ENCODE measurements at places on chromosomes 7 and 10.

DNA sequence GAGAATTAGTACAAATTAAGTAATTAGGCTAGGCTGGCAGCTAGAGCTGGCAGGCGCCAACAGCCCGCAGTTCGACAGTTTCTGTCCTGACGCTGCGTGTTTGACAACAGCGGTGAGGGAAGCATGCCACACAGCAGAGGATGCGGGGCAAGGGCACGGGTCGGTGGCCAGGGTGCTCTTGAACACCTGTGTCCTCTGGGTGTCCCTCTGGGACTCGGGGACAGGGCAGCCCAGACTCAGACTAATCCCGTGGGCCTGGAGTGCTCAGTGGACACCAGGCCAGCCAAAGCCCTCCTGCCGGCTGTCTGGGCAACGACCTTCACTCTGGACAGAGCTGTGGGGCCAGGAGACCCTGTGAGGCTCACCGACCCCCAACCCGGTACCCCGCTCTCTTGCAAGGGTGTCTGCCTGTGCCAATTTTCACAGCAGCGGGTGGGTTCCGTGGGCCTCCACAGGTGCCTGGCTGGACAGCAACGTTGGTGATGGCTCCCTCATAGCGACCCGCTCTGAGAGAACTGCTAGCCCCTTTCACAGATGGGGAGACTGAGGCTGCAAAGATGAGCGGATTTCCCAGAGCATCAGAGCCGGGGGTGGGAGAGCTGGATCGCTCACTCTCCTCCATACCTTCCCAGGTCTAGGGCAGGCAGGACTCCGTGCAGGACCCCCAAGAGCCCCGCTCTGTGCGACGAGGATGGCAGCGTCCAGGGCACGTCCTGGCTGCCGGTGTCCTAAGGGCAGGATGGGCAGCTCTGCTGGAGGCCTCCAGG is 48.5 kb downstream of the FOXL3 start:
- no peak for DNase-seq

DNA sequence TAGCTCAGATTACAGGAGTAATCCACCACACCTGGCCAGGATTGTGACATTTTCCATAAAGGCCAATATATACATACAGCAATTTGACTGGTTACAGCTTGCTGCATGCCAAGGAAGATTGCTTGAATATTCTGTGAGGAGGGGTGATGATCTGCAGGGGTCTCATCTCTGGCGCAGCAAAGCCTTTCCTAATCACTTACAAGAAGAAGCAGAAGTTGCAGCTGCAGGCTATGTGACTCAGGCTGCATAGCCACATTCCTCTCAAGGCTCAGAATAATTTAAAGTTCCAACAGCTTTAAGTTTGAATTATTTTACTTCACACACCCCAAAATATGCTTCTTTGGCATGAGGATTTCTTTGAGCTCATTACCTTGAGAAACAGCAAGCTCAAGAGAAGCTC is 11.4 kb upstream of the RASGEF1A start:
- DNase-seq: no peak

GRCh38 chr10:47190301-47190700 is 109.7 kb upstream of the GDF10 start:
- DNase-seq: no peak

DNA sequence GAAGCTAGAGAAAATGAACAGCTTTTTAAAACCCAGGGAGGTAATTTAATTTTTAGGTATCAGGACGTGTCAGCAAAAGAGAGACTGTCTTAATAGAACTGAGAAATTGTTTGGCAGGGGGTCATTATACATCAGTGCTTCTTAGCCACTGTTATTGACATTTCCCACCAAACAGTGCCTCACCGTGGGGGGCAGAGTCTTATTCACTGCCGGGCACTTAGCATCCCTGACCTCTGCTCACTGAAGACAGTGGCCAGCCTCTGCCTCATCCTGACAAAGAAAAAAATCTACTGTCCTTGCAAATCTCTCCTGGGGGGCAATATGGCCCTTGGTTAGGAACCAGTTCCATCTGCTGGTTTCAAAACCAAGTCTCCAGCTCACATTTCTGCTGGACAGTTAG is 14.2 kb upstream of the MKI67 start:
- DNase-seq: no peak

- no peak for DNase-seq
Measured at GRCh38 chr7:135333200-135333599, 99.6 kb downstream of the STRA8 start.

Data from activated CD8-positive, alpha-beta memory T cell treated with anti-CD3 and anti-CD28 coated beads for 48 hours (primary cell).